ENCODE measurements at places on chromosomes 6 and 20.

- DNase-seq: no peak
Measured at GRCh38 chr6:9225441-9225871, 790.1 kb upstream of the SLC35B3 start.

- no peak for DNase-seq
Measured at GRCh38 chr6:87588756-87589407, 905 bp downstream of the RARS2 start.

GRCh38 chr20:889106-889505 is 27.0 kb downstream of the ANGPT4 start:
- no peak for DNase-seq

- DNase-seq: no peak
Measured at GRCh38 chr6:112029045-112029822, 24.7 kb upstream of the CCN6 start.

GRCh38 chr6:105489216-105489530 is 86.3 kb upstream of the PREP start:
- no peak for DNase-seq

DNA sequence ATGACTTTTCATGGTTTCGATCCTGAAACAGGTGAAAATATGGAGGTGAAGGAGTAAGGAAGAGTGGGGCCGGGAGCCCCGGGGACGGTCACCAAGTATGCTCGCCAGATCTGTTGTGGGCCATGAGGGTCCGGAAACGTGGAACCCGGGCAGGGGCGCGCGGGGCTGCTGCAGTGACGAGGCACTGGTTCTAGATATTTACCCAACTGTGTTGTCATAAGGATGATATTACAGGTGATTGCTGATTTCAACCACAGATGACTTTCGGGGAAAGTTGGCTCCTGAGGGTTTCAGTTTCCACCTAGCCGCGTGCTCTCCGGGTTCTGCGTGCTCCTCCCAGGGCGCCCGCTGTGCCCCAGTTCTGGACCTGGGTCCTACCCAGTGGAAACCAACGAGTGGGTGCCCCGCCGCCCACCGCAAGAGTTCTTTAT is 12.2 kb downstream of the RAET1G start:
- DNase-seq: peak; percentile 34

DNA sequence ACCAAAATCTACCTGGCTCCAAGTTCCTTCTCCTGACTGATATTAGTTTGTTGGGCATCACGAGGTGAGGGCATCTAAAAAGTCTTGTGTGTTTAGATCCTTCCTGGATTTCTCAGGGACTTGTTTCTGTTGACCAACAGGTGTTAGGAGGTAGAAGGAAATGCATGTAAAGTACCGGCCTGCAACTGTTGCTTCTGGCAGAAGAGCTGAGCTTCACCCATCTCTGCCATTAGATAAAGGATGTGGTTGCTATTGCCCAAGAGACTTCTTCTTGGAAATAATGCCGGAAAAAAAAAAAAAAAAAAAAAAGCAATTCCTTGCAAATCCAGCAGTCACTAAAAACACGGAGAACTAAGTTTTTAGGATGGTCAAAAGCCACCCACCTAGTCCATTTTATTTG is 303.1 kb downstream of the CDH26 start:
- DNase-seq: no peak

DNA sequence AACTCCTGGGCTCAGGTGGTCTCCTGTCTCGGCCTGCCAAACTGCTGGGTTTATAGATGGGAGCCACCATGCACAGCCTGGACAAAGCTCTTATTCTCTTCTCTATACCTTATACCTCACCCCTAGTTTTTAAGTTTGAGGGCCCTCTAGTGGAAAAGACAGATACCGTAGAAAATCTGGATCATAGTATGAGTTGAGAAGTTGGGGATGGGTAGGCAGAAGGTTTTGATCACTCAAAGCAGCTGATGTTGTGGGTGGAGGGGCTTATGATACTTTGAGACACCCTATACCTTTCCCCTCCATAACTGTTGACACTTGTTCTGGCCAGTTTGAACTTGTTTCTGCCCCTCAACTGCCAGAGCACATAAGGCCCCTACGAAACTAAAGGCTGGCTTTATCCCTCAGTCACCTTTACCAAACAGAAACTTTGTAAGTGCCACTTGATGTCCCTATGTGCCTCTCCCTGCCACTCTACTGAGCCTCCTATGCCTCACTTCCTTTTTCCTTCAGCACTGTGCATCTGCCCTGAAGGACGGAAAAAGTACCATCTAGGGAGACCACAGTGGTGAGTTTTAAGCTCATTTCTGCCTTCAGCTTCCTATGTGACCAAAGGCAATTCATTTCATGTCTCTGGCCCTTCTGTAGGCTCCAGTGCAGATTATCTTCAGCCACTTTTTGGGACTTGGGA is 28.6 kb downstream of the RALY start:
- DNase-seq: no peak

GRCh38 chr6:142943711-142944123 is 1.3 kb downstream of the HIVEP2 start:
- DNase-seq: no peak

All from left forelimb (tissue), 1 donor.